ENCODE measurements at places on chromosomes 1 and 21. TPM values are rescaled to one million over a fixed set of nuclear protein-coding genes. Genes with fewer than 3 reads are reported as not detected.

SLAMF9 gene
- not detected for total RNA-seq

ZNF362 gene
- 45.0 TPM for total RNA-seq

CACNA1S gene
- total RNA-seq = 0.55 TPM

SEMA4A gene
- total RNA-seq = 22.9 TPM

DNA sequence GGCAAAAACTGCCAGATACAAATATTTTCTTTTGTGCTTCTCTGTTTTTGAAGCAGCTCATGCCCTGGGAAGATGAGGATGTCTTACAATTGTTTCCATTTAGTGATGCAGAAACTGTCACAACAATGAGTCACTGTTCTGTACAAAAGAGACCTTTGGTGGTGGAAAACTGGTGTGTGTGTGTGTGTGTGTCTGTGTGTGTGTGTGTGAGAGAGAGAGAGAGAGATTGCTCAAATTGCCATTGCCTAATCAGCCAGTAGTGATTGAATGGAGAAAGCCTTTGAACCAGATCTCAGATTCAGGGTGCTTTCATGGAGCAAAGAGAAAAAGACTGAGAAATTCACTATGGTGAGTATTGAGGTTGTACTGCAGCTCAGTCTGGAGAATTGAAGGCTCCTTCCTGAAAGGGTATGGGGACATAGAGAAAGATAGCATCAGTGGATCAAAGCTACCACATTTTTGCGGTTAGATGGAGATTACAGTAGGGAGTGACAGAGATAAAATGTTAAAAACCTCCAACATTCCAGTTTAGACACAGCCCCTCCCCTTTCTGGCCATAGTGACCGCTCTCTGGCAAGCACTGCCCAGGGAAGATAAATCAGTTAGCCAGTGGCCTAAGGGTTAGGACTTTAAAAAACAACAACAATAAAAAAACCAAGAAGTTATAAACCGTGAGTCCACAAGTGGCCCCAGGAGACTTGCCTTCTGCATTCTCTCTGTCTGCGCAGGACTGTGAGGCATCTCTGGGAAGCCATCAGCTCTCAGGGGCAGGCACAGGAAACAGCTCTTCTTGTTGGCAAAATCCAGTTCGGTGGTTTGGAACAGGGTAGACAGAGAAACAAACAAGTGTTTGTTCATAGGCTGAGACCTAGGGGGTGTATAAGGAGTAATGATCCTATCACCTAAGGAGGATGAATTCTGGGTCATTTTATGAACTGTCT is 406.5 kb downstream of the DUSP10 start:
- DNase-seq = no peak
- no peak overlapping the region for H3K4me3 ChIP-seq
- H3K27ac ChIP-seq = no peak overlapping the region
- H3K4me1 ChIP-seq = no peaks in the 10 kb centered on the region

GRCh38 chr1:25650289-25650576 is 33.6 kb downstream of the MAN1C1 start:
- H3K4me3 ChIP-seq = no peak overlapping the region
- no peak overlapping the region for H3K27ac ChIP-seq
- no peaks in the 10 kb centered on the region for H3K4me1 ChIP-seq
- no peaks in the 10 kb centered on the region for H3K36me3 ChIP-seq
- H3K27me3 ChIP-seq = no peaks in the 10 kb centered on the region

DNA sequence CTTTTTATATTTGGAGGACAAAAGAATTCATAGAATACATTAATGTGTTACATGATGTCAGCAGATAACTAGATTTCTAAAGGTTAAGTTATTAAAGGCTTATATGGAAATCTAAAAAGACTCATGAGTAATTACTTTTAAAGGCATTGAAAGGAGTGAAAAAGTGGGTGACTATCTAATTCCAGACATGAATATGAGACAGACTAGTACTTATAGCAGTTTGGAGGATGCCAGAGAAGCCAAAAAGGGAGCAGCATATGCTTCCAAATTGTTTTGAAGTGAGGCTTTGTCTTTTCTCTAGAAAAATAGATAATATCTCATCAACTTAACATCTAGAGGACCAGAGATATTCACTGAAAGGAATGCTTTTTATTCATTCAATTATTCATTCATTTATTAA is 275.5 kb upstream of the CACYBP start:
- no peak for DNase-seq
- no peak overlapping the region for H3K27ac ChIP-seq
- H3K27me3 ChIP-seq = no peaks in the 10 kb centered on the region
- no peak overlapping the region for H3K4me3 ChIP-seq
- H3K4me1 ChIP-seq = no peaks in the 10 kb centered on the region
- H3K36me3 ChIP-seq = no peaks in the 10 kb centered on the region

DNA sequence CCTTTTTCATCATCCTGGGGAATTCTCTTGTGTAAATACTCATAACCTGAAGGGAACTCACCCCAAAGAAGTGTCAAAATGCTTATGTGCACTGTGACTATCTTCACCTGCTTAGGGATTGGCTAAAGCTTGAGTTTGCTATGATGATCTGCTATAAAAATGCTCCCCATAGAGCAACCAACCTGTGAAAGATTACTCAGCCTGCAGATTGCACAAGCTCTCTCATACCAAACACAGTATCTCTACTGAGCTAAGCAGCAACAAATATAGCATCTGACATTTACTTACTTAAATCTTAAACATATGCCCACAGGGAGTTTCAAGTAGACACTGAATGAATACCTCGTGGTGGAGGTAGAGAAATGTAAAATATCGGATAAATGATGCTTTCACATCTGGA is 725.8 kb downstream of the MRPL39 start:
- no peak overlapping the region for H3K4me3 ChIP-seq
- H3K27ac ChIP-seq = no peak overlapping the region
- H3K36me3 ChIP-seq = no peaks in the 10 kb centered on the region
- H3K4me1 ChIP-seq = no peaks in the 10 kb centered on the region

DNA sequence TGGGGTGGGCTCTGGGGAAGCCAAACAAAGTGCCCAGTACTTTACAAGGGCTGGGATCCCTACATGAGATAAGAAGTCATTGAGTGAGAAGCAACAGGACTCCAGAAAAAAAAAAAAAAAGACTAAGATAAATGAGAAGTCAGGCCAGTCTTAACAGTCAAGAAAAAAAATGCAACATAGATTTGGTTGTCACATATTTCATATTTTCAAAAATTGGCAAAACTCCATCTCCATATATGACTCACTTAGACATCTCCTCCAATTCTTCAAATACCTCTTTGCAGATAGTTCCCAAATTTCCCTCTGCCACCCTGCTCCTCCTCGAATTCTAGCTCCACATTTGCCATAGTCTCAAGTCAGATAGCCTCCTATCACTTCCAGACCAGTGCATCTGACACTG is 20.9 kb upstream of the SIPA1L2 start:
- no peaks in the 10 kb centered on the region for H3K36me3 ChIP-seq
- H3K4me3 ChIP-seq = no peak overlapping the region
- no peak overlapping the region for H3K27ac ChIP-seq
- DNase-seq = no peak

GRCh38 chr1:206489980-206490770 is 17.2 kb upstream of the RASSF5 start:
- H3K27ac ChIP-seq = no peak overlapping the region
- peak; percentile 63 for DNase-seq
- H3K36me3 ChIP-seq = no peaks in the 10 kb centered on the region
- no peaks in the 10 kb centered on the region for H3K4me1 ChIP-seq
- no peaks in the 10 kb centered on the region for H3K27me3 ChIP-seq
- no peak overlapping the region for H3K4me3 ChIP-seq

DNA sequence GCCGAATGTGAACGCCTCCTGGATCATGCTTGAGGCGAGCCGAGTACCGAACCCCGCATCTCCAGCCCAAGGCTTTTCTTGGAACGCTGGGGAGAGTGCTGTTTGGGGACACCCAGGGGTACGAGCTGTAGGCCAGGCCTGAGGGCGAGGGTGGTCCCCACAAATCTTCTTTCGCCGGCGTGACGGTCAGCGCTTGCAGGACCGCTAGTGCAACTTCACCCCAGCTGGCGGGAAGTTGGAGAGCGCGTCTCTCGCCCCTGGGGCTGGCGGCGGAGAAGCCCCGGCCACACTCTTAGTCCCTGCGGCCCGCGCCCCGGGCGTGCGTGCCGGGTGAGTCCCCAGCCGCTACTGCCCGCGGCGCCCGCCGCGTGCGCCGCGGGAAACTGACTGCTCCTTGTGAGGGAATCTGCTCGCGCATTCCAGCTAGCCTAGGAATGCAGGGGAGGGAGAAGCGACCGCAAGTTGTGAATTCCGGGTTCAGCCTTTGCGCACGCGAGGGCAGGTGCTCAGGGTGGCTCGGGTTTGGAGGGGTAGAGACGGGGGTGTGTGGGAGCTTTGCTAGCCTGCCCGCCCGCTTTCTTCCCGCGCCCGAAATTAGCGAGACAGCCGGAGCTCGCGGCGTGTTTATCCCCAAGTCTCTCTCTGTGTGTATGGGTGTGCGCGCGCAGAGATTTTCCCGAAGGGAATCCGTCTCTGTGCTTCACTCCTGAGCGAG is 884 bp downstream of the LHX4 start:
- H3K27me3 ChIP-seq = peaks cover 50% of the 10 kb centered on the region
- DNase-seq = no peak
- H3K4me3 ChIP-seq = peak overlapping the region; percentile 34
- no peak overlapping the region for H3K27ac ChIP-seq
- no peaks in the 10 kb centered on the region for H3K36me3 ChIP-seq
- H3K4me1 ChIP-seq = peaks cover 14% of the 10 kb centered on the region

DNA sequence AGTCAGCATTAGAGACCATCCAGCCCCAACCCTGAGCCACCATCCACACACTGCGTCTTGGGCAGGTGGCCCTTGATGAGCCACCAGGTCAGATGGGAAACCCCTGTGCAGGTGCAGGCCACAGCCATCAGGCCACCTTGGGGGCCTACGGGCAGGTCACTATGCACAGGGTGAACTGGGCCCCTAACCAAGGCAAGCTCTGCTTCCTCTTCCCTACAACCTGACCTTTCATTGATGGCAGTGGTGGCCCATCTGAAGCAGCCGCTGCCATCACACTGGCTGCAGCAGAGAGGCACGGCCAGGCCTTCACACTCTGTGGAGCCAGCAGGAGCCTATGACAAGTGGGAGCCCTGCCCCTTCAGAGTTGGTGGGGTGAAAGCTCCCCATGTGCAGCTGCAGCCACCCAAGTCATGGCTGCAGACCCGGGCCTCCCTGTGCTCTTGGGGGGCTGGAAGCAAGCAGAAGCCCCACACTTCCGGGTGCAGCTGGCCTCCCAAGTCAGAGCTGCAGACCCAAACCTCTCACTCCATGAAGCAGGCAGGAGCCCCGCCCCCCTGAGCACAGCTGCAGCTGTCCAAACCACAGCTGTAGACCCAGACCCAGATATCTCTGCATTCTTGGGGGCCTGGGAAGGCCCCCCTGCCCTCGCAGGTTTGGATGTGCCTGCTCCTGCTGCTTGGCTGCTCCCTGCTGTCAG is 681.5 kb downstream of the MATN1 start:
- H3K4me3 ChIP-seq = no peak overlapping the region
- H3K4me1 ChIP-seq = no peaks in the 10 kb centered on the region
- H3K27ac ChIP-seq = no peak overlapping the region
- DNase-seq = no peak

DNA sequence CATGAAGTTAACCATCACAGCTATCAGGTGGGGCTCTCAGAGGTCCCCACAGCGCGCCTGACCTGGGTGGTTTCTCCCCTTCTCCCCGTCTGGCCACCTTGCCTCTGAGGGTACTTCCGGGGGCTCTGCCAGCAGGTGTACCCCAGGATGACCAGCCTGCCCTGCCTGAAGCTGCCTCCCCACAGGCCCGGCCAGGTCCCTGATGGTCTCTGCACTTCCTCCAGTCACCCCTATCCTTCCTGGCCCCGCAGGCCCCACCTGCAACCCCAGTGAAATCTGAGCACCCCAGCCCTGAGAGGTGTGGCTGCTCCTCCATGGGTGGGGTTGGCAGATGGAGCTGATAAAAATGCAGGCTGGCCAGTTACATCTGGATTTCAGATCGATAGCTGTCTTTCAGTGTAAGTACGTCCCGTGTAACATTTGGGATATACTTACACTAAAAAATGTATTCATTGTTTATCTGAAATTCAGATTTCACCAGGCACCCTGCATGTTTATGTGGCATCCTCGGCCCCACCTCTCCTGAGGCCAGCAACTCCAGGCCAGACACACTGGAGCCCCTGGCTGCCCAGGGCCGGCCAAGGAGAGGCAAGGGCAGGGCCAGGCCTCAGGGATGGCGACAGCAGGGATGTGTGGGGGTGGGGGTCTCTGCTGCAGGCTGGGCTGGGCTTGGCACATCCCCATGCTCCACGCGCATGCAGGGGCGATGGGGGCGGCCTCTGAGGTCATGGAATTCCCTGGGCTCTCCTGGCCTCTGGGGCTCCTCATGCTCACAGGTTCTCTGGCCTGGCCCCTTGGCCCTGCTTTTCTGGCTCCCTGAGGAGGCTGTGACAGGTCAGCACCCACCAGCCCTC is 25.1 kb downstream of the LRRC3 start:
- H3K27me3 ChIP-seq = no peaks in the 10 kb centered on the region
- no peak overlapping the region for H3K27ac ChIP-seq
- no peaks in the 10 kb centered on the region for H3K4me1 ChIP-seq
- no peak overlapping the region for H3K4me3 ChIP-seq
- DNase-seq = no peak
- no peaks in the 10 kb centered on the region for H3K36me3 ChIP-seq

DNA sequence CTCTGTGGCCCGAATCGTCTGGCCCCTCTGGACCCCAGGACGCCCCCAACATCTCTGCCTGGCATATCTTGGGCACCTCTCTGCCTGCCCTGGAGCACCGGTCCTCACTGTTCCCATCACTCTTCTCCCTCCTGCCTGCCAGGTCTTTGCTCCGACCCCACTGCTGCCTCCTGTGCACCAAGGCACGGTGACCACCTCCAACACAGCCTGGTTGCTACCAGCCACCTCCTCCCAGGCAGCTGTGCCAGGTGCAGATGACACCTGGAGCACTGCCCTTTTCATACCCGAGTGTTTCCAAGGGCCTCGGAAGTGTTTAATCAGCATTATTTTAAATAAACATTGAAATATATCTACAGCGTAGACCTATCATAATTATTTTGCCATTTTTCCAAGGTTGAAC is 31.3 kb downstream of the PKNOX1 start:
- no peak overlapping the region for H3K4me3 ChIP-seq
- no peak for DNase-seq
- peaks cover 9% of the 10 kb centered on the region for H3K4me1 ChIP-seq
- H3K36me3 ChIP-seq = no peaks in the 10 kb centered on the region

DNA sequence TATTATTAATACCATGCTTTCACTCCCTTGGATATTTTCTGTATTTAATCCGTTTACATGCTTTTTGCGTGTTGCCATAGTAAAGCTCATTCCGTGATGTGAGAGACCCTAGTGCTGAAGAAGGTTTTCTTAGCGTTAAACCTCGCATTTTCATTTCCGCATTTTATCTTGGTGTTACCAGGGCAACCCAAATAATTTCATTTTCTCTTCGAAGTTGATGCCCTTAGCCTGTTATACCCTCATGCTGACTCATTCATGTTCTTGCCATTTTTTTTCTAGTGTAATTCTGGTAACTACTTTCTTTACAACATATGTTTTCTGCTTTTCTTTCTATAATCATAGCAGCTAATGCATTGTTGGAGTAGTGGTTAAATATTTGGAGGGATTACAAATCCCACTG is 37.2 kb downstream of the LRRC8C start:
- no peaks in the 10 kb centered on the region for H3K4me1 ChIP-seq
- H3K36me3 ChIP-seq = no peaks in the 10 kb centered on the region
- H3K4me3 ChIP-seq = no peak overlapping the region
- H3K27ac ChIP-seq = no peak overlapping the region
- H3K27me3 ChIP-seq = no peaks in the 10 kb centered on the region

GRCh38 chr1:192766009-192766625 is 42.7 kb upstream of the RGS2 start:
- no peak overlapping the region for H3K4me3 ChIP-seq
- no peaks in the 10 kb centered on the region for H3K36me3 ChIP-seq
- H3K4me1 ChIP-seq = no peaks in the 10 kb centered on the region
- H3K27ac ChIP-seq = no peak overlapping the region
- DNase-seq = no peak

Measured in prostate gland (tissue), 2 donors.